ENCODE measurements at places on chromosomes 1 and 21.

DNA sequence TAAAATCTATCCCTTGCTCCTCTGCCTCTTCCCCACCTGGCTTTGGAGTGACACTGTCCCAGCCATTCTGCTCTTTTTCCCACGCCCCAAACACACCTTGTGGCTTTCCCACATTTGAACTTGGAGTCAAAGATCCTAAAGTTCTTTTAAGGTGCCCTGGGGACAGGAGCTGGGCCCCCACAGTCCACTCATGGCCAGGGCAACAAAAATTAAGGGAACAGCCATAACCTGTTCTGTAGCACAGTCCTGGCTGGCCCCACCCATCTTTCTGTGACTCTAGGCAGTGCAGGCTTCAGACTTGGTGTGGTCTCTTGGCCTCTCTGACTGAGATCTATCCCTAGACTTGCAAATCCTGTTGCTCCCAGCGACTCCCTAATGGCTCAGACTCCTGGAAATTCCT, 143.0 kb upstream of the MAGI3 start:
- DNase-seq: no peak

GRCh38 chr1:206846487-206846886, 18.9 kb upstream of the IL20 start:
- DNase-seq: no peak

DNA sequence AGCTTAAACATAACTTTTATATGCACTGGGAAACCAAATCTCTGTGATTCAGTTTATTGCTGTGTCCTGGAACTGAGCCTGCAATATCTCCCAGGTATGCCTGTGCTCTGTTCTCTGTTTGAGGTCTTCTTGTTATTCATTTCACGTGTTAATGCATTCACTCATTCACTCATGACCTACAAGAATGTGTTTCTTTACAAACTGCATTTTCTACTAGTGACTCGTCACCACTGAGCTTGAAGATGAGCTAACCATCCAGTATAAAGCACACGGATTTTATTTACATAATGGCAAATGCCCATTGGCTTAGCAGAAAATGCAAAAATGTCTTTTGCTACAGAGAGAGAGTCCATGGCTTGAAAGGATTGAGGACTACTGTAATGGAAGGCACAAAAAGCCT, 75.0 kb upstream of the DUSP10 start:
- DNase-seq: no peak

- no peak for DNase-seq
Measured at GRCh38 chr1:114319418-114319817, 165.7 kb upstream of the SYT6 start.

DNA sequence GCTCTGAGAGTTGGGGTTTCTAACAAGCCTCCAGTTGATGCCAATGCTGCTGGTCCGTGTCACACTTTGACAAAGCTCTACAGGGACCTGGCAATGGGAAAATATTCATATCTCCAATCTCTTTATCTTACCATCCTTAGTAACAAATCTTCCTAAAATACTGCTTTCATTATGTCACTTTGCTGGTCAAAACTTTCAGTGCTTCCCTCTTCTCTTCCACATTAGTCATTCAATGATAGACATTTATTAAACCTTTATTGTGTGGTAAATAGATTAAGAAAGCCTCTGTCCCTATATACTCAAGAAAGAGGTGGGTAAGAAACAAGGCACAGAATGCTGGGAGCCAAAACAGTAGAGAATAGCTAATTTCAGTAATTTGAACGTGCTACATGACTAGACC, 79.3 kb downstream of the SLC44A5 start:
- no peak for DNase-seq

DNA sequence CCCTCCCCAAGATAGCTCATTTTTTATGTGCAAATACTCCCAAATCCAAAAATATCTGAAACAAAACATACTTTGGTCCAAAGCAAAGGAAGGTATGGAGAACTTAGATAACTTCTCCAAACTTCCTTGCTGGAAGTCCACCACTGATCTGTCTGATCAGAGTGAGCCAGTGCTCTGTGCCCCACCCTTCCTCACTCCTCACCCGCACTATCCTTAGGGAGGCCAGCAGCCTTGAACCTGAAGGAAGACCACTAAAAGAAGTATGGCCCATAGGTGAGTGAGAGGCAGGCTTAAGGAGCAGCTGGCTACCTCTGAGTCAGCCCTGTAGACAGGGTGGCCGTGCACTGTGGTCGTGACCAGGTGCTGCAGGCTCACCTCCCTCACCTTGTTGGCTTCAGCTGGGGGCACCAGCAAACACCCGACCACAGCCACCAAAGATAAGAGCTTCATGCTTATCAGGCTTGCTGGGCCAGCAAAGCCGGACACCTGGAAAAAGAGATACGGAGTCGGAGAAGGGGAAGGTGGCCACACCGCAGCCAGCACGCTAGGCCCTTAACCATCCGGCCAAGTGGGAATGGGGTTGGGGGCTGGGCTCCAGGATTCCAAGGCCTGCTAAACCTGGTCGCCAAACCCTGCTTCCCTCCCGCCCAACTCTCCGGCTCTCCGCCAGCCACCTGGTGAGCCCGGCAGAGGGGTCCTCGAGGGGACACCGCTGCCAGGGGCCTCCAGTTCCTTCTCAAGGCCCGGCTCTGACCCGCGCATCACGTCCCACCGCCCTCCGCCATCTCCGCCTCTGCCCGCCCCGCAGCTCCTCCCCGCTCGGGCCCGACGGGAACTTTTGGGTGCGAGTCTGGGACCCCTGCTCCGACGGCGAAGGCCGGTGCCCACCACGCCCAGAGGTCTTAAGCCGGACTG, 543 bp downstream of the TMEM9 start:
- DNase-seq: no peak

DNA sequence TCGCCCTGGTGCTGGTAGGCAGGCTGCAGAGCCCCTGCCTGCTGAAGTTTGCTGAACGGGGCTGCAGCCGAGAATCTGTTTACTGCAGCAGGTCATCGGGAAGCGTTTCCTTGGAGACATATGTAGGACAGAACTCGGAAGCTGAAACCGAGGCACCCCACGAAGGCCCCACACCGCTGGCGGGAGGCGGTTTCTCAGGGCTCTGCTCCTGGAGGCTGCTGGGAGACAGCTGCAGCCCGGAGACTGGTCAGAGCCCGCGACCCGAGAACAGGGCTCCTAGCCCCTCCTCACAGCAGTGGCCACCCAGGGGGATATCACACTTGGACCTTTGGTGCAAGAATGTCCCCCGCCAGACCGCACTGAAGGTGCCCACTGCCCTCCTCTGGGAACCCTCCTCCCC, 12.7 kb upstream of the PLCH2 start:
- no peak for DNase-seq

GRCh38 chr1:22318279-22318981, 133.2 kb upstream of the ZBTB40 start:
- no peak for DNase-seq

DNA sequence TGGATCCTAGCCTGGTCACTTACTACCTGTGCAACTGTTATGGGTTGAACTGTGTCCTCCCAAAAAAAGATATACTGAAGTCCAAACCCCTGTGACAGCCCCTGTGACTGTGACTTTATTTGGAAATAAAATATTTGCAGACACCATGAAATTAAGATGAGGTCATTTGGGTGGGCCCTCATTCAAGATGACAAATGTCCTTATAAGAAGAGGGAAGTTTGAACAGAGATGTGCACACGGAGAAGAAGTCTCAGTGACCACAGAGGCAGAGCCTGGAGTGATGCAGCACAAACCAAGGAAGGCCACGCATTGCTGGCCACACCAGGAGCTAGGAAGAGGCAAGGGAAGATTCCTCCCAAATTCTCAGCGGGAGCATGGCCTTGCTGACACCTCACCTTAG, 249.7 kb upstream of the RUNX1 start:
- no peak for DNase-seq

DNA sequence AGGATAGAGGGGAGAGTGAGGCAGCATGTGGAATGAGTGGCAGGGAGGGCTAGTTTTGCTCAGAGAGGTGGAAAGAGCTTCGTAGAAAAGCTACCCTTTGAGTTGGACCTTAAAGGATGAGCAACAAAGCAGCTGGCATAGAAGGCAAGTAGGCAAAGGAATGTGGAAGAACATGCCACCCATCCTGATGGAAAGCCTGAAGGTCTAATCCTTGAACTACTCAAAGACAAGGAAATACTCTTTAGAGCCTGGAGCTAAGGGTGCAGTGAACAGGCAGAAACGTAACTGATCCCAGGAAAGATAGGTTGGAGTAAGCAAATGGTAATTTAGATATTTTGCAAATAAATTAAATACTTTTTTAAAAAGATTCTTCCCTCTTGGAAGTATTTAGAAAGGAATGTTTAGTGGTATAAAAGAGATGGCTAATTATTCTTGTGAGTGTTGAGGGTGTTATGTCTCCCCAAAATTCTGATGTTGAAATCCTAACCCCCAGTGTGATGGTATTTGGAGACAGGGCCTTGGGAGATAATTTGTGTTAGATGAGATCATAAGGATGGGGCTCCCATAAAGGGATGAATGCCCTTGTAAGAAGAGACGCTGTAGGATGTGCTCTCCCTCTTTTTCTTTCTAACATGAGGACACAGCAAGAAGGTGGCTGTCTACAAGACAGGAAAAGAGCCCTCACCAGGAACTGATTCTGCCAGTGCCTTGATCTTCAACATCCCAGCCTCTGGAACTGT, 308.1 kb upstream of the RUNX1 start:
- DNase-seq: no peak

DNA sequence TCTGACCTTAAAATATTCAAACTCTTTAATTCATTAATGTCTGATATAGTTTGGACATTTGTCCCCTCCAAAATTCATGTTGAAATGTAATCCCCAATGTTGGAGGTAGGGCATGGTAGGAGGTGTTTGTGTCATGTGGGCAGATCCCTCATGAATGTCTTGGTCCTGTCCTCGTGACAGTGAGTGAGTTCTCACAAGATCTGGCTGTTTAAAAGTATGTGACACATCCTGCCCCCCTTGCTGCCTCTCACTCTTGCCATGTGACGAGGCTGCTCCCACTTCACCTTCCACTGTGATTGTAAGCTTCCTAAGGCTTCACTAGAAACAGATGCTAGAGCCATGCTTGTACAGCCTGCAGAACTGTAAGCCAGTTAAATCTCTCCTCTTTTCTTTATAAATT, 21.3 kb upstream of the FBXO28 start:
- DNase-seq: no peak

DNA sequence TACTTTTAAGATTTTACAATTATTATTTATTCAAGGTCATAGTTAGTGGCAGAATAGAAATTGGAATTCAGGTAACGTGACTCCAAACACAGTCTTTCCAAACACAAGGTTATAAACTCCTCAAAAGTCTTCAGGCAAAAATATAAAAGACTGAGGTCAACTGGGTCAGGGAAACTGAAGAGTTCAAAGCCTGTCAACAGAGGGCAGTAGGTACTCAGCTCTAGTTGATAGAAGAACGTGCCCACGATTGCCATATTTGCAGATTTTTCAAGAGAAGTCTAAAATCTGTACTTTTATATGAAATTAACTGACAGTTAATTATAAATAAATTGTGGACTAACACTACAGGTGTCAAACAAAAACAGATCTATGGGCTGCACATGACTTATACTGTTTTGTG, 135.0 kb downstream of the LHX4 start:
- no peak for DNase-seq

- no peak for DNase-seq
Measured at GRCh38 chr21:39444421-39445180, 977 bp downstream of the LCA5L start.

All from stimulated activated CD4-positive, alpha-beta T cell treated with anti-CD3 and anti-CD28 coated beads, TNF-alpha, amount 100 ng/mL, for 24 hours (primary cell).